ENCODE measurements at places on chromosomes 4 and X.

GRCh38 chrX:19990151-19990555 lies 708 bp downstream of the BCLAF3 start:
- DNase-seq = no peak

DNA sequence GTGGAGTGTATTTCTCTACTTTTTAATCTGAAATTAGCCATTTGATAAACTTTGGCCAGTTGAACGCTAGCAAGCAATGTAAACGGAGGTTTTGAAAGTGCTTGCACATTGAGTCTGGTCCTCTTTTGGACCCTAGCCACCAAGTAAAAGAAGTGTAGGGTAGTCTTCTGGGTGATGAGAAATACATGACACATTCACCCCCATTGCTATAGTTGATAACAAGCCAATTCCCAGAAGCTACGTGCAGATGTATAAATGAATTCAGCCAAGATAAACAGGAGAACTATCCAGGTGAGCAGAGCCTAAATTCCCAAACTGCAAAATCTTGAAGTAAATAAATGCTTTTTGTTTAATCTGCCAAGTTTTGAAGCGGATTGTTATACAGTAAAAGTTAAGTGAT lies 965.4 kb upstream of the GRIA3 start:
- no peak for DNase-seq

GRCh38 chr4:130257271-130257670 lies 1161.3 kb downstream of the C4orf33 start:
- DNase-seq = no peak

GRCh38 chr4:86033171-86033570 lies 326.7 kb downstream of the MAPK10 start:
- no peak for DNase-seq

GRCh38 chr4:87074121-87074488 lies 139.3 kb downstream of the AFF1 start:
- DNase-seq = no peak

DNA sequence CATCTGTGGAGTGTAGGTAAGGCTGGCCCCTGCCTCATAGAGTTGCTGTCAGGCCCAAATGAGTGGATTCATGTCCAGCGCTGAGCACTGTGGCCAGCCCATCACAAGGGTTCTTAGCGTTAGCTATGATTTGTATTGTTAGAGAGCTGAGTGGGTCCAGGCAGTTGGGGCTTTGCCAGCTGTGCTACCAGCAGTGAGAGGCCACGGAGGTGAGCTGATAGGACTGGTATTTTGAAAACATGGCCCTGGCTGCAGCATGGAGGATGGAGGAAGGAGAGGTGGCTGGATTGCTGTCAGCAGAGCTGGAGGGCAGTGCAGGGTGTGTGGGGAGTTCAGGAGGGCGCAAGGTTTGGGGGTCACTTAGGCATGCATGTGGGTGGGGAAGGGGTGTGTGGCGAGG lies 69.8 kb downstream of the PSAPL1 start:
- no peak for DNase-seq

DNA sequence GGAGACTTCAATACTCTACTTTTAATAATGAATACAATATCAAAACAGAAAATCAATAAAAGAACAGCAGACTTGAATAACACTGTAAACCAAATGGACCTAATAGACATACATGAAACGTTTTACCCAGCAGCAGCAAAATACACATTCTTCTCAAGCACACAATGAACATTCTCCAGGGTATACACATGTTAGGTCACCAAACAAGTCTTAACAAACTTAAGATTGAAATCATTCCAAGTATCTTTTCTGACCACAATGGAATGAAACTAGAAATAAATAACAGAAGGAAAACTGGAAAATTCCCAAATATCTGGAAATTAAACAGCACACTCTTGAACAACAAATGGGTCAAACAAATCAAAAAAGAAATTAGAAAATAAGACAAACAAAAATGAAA lies 145.0 kb upstream of the CT83 start:
- no peak for DNase-seq

GRCh38 chrX:3532581-3533085 lies 180.8 kb downstream of the PRKX start:
- DNase-seq = no peak

- DNase-seq = no peak
These were observed 114.9 kb upstream of the MAP3K15 start for GRCh38 chrX:19630228-19630627.

- DNase-seq = no peak
These were observed 191.0 kb upstream of the NPY2R start for GRCh38 chr4:155017426-155017825.

GRCh38 chrX:138001226-138001625 lies 435.3 kb downstream of the ZIC3 start:
- no peak for DNase-seq

DNA sequence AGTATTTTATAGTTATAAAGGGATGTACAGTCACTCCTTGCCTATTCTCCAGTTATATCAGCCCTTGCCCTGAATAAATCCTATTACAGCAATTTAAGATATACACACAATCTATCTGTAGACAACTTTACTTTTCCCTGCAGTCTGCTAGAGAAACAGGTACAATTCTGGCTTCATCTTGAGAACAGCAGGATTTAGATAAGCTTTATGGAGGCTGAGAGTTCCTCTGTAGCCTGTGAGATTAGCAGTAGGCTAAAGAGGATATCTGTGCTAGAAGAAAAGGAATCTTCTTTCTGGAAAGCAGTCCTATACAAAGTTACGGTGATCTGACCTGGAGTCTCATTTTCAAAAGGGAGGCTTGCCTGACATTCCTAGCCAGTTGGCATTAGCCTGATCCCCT lies 290.3 kb downstream of the GALNTL6 start:
- DNase-seq = no peak

DNA sequence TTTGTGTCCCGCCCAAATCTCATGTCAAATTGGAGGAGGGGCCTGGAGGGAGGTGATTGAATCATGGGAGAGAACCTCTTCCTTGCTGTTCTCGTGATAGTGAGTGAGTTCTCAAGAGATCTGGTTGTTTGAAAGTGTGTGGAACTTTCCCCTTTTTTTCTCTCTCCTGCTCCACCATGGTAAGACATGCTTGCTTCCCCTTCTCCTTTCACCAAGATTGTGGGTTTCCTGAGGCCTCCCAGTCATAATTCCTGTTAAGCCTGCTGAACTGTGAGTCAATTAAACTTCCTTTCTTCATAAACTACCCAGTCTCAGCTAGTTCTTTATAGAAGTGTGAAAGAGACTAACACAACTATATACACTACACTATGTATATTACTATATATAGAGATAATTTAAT lies 697.8 kb upstream of the HS3ST1 start:
- no peak for DNase-seq

GRCh38 chrX:39967348-39967747 lies 130.4 kb downstream of the BCOR start:
- no peak for DNase-seq

- DNase-seq = no peak
These were observed 152.5 kb upstream of the SPRY1 start for GRCh38 chr4:123244137-123244536.

DNA sequence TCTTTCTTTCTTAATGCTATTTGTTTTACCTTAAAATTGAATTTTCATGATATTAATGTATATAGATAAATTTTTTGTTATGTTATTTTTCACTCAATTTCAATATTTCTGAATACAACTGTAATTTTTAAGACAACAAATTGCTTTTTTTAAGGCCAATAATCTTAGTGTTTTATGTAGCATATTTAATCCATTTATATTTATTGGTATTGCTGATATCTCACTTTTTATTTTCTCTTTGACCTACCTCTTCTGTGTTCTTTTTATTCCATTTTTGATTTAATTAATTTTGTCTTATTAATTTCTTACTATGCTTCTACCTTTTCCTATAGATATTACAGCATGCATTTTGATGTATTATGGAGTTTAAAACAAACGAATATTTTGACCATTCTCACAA lies 460.1 kb upstream of the AGA start:
- DNase-seq = no peak

DNA sequence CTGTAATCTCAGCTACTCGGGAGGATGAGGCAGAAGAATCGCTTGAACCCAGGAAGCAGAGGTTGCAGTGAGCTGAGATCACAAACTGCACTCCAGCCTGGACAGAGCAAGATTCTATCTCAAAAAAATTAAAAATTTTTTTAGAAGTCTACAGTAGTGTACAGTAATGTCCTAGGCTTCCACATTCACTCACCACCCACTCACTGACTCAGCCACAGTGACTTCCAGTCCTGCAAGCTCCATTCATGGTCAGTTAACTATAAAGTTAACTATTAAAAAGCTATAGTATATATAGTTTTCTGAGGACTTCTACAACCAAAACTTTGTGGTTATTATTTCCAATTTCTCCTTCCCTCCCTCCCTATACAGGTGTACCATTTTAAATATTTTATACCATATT lies 34.7 kb upstream of the NEUROG2 start:
- no peak for DNase-seq

GRCh38 chrX:13015536-13016236 lies 28.7 kb downstream of the FAM9C start:
- DNase-seq = no peak

GRCh38 chr4:41590591-41590990 lies 52.6 kb downstream of the LIMCH1 start:
- no peak for DNase-seq

- no peak for DNase-seq
These were observed 101.9 kb downstream of the AFF1 start for GRCh38 chr4:87036713-87037112.

All from stimulated activated CD4-positive, alpha-beta T cell treated with anti-CD3 and anti-CD28 coated beads, Interleukin-4, amount 100 ng/mL, for 24 hours (primary cell).